Stimulated activated memory B cell treated with anti-CD40 and anti-IgM and Interleukin-4, amounts not matched to agents 10 μg/mL and 1 μg/mL and 100 μg/mL, for 72 hours (primary cell): ENCODE measurements at places on chromosomes 5 and 9.

DNA sequence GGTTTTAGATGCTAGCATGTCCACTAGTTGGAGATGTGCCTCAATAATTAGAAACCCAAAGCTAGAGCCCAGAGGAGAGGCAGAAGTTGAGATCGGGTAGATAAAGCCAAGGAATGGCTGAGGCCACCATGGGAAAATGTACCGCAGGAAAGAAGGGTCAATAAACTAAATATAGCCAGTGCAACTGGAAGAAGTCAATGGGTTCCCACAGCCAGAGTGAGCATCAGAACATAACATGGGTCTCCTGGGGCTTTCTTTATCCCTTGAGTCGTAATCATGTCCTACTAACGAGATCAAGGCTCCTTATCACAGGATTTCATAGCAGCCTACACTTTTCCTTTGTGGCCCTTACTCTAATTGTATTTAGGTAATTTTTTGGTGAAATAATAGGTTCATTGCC, 61.7 kb downstream of the FRMD3 start:
- peaks cover 14% of the 10 kb centered on the region for H3K4me1 ChIP-seq
- ATAC-seq = no peak
- H3K27ac ChIP-seq = no peak overlapping the region
- H3K36me3 ChIP-seq = peaks cover 14% of the 10 kb centered on the region

- peaks cover 79% of the 10 kb centered on the region for H3K4me1 ChIP-seq
- no peaks in the 10 kb centered on the region for H3K27me3 ChIP-seq
- no peak for ATAC-seq
- no peak overlapping the region for H3K27ac ChIP-seq
Measured at GRCh38 chr9:110095161-110095595, 112.8 kb downstream of the C9orf152 start.

- no peak overlapping the region for H3K27ac ChIP-seq
- H3K27me3 ChIP-seq = no peaks in the 10 kb centered on the region
- no peak for ATAC-seq
- peaks cover 7% of the 10 kb centered on the region for H3K4me1 ChIP-seq
Measured at GRCh38 chr5:129114539-129115193, 20.1 kb downstream of the ISOC1 start.

- H3K4me3 ChIP-seq = peak overlapping the region; percentile 50
- H3K27ac ChIP-seq = peak overlapping the region; percentile 96
- ATAC-seq = peak; percentile 58
- no peaks in the 10 kb centered on the region for H3K27me3 ChIP-seq
Measured at GRCh38 chr9:91151718-91152095, 210.0 kb downstream of the AUH start.

DNA sequence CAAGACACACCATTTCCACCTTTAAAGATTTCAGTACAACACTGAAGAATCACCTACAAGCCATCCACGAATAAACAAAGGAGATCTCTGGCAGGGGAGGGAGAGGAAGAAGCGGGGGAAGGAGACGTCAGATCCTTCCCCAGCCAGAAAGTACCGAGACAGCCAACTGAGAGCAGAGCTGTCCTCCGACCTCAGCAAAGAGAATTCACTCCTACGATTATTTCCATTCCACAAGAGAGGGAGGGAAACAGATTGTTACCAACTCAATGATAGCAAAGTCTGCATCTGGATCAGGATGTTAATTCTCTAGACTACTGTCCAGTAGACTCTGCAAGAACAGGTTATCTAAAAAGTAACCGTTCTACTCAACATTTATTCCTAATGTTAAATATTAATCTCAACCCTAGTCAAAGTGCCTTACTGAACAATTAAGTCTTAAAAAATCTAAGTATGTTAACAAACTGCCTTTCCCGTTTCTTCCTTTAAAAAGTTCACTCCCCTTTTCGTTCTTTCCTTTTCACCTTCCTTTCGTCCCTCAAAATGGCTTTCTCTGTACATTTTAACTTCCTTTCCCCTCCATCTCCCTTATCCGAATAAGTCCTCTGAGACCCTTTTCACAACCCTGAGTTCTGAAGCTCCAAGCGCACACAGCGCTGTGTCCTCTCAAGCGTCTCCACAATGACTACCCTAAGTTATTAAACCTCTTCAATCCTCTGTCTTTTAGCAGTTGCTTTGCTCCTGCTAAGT, 1.4 kb downstream of the CHD1 start:
- H3K27ac ChIP-seq = peak overlapping the region; percentile 93
- peaks cover 13% of the 10 kb centered on the region for H3K36me3 ChIP-seq
- peaks cover 32% of the 10 kb centered on the region for H3K4me1 ChIP-seq
- no peak for ATAC-seq
- H3K4me3 ChIP-seq = peak overlapping the region; percentile 96

- no peak overlapping the region for H3K27ac ChIP-seq
- H3K4me3 ChIP-seq = no peak overlapping the region
- H3K4me1 ChIP-seq = peaks cover 24% of the 10 kb centered on the region
- peaks cover 84% of the 10 kb centered on the region for H3K36me3 ChIP-seq
- no peaks in the 10 kb centered on the region for H3K27me3 ChIP-seq
Measured at GRCh38 chr5:14436801-14437542, 144.6 kb upstream of the OTULINL start.

GRCh38 chr5:25540628-25541027, 895.9 kb upstream of the CDH10 start:
- H3K27ac ChIP-seq = no peak overlapping the region
- H3K36me3 ChIP-seq = no peaks in the 10 kb centered on the region
- no peaks in the 10 kb centered on the region for H3K4me1 ChIP-seq
- H3K27me3 ChIP-seq = no peaks in the 10 kb centered on the region

DNA sequence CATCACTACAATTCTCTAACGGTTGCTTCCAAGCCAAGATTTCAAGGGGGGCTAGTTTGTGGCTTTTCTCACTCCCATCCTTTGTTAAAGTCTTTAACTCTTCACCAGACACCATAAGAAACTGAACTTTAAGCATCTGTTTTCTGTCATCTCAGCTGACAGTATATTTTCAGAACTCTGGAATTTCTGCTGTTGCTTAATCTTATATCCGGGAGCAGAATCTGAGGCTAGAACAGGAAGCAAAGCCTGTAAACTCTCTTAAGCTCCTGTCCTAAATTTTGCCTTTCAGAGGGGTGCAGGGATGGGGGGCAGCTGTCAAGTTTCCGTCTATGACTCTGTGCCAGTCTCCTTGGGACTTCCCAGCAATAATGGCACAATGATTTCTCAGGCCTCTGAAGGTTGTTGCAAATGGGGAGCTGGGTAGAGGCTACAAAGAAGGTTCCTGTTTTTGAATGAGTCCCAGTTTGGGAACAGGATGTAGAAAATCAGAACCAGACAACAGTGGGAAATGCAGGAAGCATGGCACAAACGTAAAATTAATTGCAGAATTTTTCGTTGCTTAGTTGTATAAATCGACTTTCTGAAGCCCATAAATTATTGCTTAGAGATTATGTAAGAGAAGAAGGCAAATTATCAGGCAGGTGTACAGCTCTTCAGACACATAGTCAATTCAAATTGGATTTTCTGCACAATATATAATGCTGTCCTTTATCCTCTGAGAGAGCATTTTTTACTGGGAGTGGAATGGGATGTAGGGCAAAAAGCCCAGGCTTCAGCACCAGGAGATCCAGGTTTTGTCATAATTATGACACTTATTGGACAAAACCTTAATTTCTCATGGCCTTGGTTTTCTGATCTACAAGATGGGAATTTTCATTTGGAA, 430.9 kb downstream of the DMAC1 start:
- no peak overlapping the region for H3K27ac ChIP-seq
- ATAC-seq = no peak
- H3K4me3 ChIP-seq = no peak overlapping the region

DNA sequence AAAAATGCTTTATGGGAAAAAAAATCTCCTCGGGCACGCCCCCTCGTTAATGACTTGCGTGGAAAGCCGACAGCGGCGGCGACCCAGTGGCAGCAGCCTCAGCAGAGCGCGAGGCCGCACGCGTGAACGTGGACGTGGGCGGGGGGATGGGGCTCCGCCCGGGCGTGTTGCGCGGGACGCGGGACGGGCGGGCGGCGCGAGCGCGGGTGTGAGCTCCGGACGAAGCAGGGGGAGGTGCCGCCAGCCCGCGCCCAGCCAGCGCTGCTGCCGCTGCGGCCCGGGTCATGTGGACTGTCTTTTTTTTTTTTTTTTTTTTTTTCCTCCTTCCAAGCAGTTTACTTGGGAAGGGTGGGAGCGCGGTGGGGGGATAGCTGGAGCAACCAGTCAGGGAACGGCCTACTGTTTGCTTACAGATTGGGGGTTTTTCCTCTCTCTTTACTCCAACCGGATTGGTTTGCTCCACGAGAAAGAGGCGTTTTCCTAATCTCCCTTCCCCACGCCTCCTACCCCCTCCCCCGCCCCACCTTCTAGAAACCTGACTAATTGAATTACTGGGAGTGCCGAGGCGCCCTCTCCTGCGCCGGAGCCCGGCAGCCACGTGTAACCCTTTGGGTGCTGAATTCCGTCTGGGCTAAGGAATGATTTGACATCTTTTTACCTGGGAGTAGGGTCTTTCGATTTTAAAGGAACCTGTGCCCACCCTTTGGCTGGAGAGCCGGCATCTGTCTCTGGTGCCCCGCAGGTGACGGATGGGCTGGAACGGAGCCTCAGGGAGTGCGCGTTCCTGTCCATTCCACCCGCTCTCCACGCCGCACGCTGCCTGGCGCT, 1.7 kb upstream of the EFNA5 start:
- H3K27ac ChIP-seq = no peak overlapping the region
- peaks cover 38% of the 10 kb centered on the region for H3K4me1 ChIP-seq
- H3K4me3 ChIP-seq = peak overlapping the region; percentile 74
- H3K27me3 ChIP-seq = peaks cover 78% of the 10 kb centered on the region
- no peaks in the 10 kb centered on the region for H3K36me3 ChIP-seq
- peak; percentile 58 for ATAC-seq
